CD8-positive, alpha-beta memory T cell (primary cell): ENCODE measurements at places on chromosomes 5 and 9. TPM values are rescaled to one million over a fixed set of nuclear protein-coding genes. Genes with fewer than 3 reads are reported as not detected.

GRCh38 chr9:90933468-90933867 lies 131.8 kb downstream of the SYK start:
- no peaks in the 10 kb centered on the region for H3K4me1 ChIP-seq
- no peak for DNase-seq
- no peak overlapping the region for H3K27ac ChIP-seq
- no peaks in the 10 kb centered on the region for H3K36me3 ChIP-seq
- H3K27me3 ChIP-seq: no peaks in the 10 kb centered on the region

DNA sequence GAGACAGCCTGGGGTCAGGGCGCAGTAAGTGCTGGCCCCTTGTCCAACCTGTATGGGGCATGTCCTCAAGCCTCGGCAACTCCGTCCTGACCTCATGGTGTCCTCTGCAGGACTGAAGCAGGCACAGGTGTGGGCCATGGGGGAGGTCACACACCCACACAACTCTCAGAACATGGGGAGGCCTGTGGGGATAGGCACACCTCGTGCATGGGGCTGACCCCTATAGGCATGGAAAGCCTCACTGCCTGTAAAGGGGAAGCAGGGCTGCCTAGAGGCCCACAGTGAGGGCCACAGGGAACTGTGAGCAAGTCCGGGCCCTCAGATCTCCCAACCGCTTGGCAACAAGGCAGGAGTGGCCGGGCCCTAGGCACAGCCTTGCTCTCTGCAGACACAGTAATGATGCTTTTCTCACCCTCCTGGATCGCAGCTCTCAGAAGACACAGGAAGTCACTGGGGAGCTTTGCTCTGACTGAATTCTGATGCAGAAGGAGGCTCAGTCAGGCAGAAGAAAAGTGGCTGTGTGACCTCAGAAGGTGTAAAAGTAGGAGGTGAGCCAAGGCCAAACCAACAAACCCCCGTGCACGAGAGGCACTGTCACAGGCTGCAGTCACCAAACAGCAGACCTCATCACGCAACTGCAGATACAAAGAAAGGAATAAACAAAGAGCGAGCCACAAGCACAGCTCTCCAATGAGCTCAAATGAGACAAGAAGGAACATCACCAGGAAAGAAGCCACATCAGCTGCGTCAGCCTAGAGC lies 5.4 kb downstream of the IPPK start:
- peak; percentile 53 for DNase-seq
- no peak overlapping the region for H3K4me3 ChIP-seq
- peak overlapping the region; percentile 54 for H3K27ac ChIP-seq

DNA sequence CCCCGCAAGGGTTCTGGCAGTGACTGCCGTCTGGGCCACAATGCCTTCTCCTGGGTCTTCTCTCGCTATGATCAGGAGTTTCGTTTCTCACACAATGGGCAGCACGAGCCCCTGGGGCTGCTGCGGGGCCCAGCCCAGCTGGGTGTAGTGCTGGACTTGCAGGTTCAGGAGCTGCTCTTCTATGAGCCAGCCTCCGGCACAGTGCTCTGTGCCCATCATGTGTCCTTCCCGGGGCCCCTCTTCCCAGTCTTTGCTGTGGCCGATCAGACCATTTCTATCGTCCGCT lies 7.0 kb downstream of the HDHD3 start:
- H3K4me3 ChIP-seq: no peak overlapping the region
- no peaks in the 10 kb centered on the region for H3K36me3 ChIP-seq
- no peak for DNase-seq
- H3K27ac ChIP-seq: no peak overlapping the region
- H3K27me3 ChIP-seq: no peaks in the 10 kb centered on the region

GRCh38 chr9:68750255-68750654 lies 45.2 kb downstream of the PIP5K1B start:
- H3K27ac ChIP-seq: no peak overlapping the region
- no peaks in the 10 kb centered on the region for H3K4me1 ChIP-seq
- no peaks in the 10 kb centered on the region for H3K27me3 ChIP-seq
- no peak for DNase-seq

- no peaks in the 10 kb centered on the region for H3K36me3 ChIP-seq
- H3K27me3 ChIP-seq: no peaks in the 10 kb centered on the region
- H3K4me3 ChIP-seq: no peak overlapping the region
- no peaks in the 10 kb centered on the region for H3K4me1 ChIP-seq
- H3K27ac ChIP-seq: no peak overlapping the region
- DNase-seq: no peak
These were observed 76.8 kb upstream of the RANBP3L start for GRCh38 chr5:36378551-36378950.

DNA sequence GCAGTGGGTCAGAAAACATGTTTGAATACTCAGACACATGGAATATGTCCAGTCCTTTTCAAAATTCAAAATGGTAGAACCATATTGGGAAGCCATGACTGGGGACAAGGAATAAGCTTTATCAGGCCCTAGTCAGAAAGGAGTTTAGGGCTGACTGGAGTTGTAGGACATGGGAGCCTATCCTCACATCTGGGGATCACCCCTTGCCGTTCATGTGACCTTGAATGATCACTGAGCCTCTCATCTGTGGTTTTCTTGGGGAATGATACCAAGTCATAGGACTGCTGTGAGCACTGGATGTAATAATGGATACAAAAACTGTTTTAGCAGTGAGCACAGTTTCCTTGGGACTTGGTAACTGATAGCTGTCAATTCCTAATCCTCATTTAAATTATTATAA lies 84.7 kb downstream of the IQGAP2 start:
- no peak for DNase-seq
- no peaks in the 10 kb centered on the region for H3K27me3 ChIP-seq
- H3K4me3 ChIP-seq: no peak overlapping the region
- no peak overlapping the region for H3K27ac ChIP-seq
- no peaks in the 10 kb centered on the region for H3K36me3 ChIP-seq
- H3K4me1 ChIP-seq: peaks cover 23% of the 10 kb centered on the region

Gene CAMK2A
- total RNA-seq: not detected
